ENCODE measurements at places on chromosomes 1 and 21.

GRCh38 chr1:219088778-219089557 lies 84.7 kb upstream of the LYPLAL1 start:
- no peak for DNase-seq

DNA sequence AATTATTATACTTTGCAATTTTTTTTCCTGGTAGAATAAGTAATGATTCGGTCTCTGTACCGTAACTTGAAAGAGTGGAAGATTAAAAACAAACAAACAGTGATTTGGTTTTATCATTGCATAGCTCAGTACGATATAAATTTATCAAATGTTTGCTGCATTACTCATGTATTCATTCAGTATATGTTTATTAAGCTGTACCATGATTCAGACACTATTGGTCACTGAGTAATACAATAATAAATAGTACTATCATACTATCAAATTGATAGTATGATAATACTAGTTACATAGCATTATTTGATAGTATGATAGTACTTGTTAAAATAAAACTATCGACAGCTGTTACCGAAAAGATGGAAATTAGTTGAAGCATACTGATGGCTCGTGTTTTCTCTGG lies 12.1 kb downstream of the CENPF start:
- no peak for DNase-seq

DNA sequence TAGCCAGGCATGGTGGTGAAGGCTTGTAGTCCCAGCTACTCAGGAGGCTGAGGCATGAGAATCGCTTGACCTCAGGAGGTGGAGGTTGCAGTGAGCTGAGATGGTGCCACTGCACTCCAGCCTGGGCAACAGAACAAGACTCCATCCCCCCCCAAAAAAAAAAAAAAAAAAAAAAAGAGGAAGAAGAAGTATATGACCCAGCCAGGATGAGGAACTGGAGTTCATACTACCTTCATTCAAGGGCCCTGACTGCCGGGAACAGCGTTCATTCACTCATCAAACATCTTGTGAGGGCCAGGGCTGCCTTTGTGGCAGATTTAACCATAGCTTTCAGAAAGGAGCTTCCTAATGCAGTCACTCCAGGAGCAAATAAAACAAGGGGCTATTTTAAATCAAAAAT lies 127.6 kb downstream of the MRPS6 start:
- no peak for DNase-seq

DNA sequence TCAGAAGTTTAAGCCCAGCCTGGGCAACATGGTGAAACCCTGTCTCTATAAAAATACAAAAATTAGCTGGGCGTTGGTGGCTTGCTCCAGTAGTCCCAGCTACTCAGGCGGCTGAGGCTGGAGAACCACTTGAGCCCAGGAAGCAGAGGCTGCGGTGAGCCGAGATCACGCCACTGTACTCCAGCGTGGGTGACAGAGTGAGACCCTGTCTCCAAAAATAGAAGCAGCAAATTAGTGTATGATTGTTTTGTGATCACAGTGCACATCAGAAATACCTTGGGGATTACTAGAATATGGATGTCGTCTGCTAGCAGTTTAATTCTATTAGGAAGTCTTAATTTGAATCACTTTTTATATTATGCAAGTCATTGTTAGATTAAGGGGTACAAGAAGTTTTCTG lies 59.0 kb downstream of the ZBTB17 start:
- DNase-seq = no peak

- DNase-seq = no peak
Observed at GRCh38 chr1:1602968-1603506, 3.1 kb upstream of the FNDC10 start.

GRCh38 chr21:23026878-23027277 lies 2028.7 kb downstream of the NCAM2 start:
- no peak for DNase-seq

DNA sequence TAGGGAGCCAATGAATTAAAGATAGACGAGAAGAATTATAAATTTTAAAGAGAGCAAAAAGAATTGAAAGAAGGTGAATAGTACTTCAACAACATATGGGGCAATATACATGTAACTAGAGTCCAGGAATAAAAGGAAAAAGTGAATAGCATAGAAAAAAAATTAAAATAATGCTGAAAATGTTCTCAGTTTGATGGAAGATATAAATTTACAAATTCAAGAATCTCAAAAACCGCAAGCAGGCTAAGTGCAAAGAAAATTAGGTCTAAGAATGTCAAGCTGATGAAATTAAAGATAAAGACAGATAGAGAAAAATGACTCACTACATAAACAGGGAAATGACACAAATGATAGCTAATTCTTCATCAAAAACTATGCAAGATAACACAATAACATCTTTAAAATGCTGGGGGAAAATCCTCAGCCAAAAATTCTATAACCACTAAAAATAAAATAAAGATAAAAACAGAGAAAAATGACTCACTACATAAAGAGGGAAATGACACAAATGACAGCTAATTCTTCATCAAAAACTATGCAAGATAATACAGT lies 326.3 kb downstream of the TBX15 start:
- DNase-seq = no peak

DNA sequence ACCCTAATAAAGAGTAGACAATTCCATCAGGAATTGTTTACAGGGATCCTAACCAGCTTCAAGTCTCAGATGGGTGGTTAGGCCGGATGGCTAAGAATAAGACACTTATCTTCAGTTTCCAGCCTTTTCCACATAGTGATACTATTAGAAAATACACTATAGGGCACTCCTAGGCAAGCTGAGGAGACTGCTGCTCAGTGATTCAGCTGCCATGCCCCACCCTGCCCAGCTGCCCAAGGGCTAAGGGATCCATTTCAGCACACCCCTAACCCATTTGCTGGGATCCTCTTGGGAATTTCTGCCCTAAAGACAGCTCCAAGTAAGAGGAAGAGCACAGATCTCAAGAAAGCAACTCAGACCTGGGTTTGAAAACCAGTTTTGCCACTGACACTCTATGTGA lies 31.9 kb downstream of the PLPP3 start:
- no peak for DNase-seq

DNA sequence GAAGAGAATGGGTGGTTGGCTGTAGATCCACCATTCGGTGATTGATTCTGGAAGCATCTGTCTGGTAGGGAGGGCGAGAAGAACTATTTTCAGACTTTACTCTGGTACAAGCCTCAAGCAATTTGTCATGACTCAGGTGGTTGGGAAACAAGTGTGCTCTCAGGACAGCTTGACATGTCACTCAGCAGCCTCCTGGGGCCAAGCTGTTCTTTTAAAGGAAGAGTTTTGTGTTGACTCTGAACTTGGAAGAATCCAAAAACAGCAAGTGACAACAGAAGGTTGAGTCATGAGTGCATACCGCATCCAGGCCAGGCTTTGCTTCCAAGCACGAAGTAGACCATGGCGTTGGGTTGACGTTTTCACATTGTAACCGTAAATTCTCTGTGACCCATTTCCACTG lies 65.9 kb downstream of the CLIC6 start:
- DNase-seq = no peak

DNA sequence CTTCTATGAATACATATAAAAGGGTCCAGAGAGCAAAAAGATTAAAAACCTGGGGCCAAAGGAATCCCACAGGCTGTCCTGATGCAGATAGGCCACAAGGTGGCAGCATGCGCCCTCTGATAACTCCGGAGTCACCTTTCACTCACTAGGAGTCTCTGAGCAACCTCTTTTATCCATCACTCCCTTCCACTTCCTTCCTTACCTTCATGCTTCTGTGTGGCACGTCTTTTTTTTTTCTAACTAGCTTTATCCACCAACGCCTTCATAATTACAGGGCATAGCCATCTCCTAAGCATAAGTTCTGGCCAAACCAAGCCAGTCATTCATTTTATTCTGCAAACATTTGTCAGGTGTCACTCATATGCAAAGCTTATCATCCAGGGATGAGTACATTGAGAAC lies 3.9 kb upstream of the PGLYRP4 start:
- DNase-seq = peak; percentile 15

GRCh38 chr1:172650474-172651193 lies 8.3 kb upstream of the FASLG start:
- no peak for DNase-seq

DNA sequence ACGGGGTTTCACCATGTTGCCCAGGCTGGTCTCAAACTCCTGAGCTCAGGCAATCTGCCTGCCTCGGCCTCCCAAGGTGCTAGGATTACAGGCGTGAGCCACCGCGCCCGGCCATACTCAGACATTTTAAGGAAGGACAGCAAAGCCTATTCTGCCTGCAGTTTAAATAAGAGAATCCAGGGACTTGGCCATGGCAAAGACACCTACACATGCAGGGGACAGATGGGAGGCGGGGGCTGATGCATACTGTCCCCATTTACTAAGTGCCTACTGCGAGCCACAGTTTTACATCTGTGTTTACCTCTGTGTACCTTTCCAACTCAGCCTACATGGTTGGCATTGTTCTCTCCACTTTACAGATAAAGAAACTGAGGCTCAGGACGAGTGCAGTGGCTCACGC lies 25.4 kb downstream of the LDLRAD2 start:
- no peak for DNase-seq

DNA sequence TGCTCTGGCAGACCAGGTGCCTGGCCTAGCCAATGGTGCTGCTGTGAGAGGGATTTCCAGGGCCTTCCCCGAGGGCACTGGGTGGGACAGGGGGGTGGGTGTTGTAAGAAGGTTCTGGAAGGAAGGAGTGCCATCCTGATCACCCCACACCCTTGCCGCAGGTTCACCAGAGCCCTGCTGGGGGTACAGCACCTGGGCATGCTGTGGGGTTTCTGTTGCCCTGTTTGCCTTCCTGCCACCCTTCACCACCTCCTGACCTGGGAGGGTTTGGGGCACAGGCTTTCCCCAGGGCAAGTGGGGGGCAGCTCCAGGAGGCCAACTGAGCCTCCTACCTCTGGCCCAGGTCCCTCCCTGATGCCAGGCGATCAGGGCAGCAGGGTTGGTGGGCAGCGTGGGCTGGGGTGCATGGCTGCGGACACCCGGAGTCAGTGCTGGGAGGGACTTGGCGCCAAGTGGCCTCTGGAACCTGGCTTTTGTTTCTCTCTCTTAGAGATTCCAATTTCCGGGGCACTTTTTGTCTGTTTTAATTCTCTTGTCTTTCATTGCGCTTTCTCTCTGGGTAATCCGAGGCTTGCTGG lies 318.8 kb downstream of the PTPRU start:
- no peak for DNase-seq

DNA sequence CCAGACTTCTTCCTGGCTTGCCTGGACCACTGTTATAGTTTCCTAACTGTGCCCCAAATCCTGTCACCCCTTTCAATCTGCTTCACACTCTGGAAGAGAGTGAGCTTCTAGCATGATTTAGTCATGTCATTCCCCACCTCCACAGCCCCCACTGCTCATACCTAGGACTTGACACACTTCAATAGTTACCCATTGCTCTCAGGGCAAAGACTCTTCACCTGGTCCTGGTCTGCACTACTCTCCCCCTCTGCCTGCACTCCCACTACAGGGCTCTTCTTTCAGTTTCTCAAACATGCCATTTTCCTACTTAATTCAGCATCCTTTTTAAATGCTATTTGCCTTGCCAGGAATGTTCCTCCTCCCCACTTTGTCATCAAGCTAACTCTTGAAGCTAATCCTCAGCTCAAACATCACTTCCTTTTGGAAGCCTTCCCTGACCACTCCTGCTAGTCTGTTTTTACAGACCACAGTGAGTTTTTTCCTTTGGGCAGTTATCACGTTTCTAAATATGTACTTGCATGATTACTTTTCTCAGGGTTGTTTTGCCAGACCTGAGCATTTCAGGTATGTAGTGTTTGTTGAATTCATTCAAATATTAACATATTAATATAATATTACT lies 24.7 kb downstream of the CYP2J2 start:
- DNase-seq = no peak

GRCh38 chr1:175878775-175879174 lies 135.4 kb upstream of the TNR start:
- no peak for DNase-seq

GRCh38 chr1:42334240-42335049 lies 590 bp downstream of the FOXJ3 start:
- peak; percentile 48 for DNase-seq

- DNase-seq = peak; percentile 3
Observed at GRCh38 chr1:56710646-56711045, 65.5 kb downstream of the PRKAA2 start.

DNA sequence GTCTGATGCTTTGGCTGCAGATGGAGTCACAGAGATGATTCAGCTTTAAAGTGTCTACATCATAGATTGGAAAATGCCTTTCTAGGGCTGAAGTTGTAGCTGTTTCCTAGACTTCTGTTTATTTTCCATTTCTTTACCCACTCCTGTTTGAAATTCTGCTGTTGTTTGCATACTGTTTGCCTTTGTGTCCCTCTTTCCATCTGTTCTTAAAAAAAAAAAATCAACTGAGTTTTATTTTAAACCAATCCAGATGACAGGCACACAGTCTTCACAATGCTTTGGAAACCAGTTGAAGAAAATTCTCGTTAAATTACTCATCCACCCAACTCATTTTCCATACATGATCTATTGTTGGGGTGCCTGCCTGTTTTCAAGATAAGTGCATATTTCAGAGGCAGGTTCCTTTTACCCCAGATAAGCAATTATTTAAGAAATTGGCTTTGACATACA lies 245.9 kb downstream of the DISC1 start:
- DNase-seq = no peak

DNA sequence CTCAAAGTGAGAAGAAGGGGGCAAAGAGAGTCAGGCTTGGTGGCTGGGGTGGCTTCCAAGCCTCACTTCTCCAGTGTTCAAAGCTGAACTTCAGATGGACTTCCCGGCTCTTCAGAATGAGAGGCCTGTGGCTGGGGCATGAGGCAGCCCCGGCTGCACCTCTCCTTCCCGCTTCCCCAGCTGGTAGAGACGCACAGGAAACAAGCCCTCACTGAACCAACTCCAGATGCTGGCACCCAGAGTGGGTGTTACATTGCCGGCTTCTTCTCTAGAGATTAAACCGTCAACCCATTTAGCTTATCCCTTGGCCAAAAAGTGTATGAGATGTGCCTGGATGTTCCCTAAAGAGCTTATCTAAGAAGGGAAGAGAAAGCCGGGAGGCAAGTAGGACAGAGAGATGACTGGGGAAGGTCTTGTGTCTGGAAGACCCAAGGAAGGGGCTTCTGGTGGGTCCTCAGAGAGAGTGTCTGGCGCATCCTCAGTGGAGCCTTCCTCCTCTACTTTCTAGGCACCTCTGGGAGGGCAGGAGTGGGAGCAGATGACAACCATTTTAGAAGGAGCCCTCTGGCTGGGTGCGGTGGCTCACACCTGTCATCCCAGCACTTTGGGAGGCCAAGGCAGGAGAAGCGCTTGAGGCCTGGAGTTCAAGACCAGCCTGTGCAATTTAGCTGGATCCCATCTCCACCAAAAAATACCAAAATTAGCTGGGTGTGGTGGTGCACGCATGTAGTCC lies 2.0 kb downstream of the ADAMTSL4 start:
- no peak for DNase-seq

GRCh38 chr1:89786628-89787214 lies 34.1 kb upstream of the LRRC8D start:
- DNase-seq = no peak
